Chondrocyte (in vitro differentiated cells): ENCODE measurements at places on chromosomes 7 and 10.

DNA sequence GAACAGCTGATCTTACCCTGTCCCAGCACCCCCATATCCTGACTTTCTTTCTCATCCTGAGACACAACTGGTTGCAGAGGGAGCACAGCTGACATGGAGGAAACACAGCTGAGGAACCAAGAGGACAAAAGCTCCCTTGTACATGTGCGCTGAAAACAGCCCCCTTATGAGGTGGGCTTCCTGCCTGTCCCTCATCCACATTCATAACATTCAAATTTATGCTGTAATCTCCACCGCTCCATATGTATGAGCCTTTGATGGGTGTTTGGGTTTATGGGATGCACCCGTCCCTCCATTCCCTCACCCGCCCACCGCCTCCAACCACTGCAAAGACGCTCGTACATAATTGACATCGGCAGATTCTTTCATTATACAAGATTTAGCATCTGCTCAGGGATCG lies 49.6 kb upstream of the BTRC start:
- no peak for DNase-seq

GRCh38 chr10:53899463-53900160 lies 901.4 kb downstream of the PCDH15 start:
- no peak for DNase-seq

DNA sequence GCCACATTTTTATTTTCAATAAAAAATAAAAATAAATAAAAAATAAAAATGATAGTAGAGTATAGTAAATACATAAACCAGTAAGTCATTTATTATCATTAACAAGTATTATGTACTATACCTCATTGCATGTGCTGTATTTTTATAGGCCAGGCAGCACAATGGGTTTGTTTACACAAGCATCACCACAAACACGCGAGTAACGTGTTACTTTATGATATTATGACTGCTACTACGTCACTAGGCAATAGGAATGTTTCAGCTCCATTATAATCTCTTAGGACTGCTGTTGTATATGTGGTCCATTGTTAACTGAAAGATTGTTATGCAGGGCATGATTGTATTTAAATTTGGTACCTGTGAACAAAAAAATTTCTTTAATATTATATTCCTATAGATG lies 20.8 kb upstream of the SDHAF3 start:
- no peak for DNase-seq

DNA sequence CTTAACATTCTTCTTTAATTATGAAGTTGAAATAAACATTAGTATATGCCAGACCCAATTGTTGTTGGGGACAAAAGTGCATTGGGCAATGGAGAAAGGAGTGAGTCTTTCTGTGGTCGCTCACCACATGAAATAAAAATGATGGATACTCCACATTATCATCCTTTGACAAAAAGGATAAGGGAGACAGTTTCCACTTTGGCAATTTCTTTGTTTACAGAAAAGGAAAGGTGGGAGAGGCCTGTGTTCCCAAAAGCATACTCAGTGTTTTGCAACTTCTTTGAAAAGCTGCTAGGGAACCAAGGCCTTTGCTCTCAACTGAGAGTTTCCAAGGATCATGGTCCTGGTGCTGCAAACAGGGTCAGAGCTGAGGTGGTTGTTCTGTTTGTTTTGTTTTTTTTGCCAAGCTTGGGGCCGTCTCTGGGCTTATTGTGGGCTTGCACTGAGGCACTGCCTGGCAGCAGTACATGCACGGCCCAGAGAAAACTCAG lies 341.9 kb downstream of the TNS3 start:
- DNase-seq: no peak

DNA sequence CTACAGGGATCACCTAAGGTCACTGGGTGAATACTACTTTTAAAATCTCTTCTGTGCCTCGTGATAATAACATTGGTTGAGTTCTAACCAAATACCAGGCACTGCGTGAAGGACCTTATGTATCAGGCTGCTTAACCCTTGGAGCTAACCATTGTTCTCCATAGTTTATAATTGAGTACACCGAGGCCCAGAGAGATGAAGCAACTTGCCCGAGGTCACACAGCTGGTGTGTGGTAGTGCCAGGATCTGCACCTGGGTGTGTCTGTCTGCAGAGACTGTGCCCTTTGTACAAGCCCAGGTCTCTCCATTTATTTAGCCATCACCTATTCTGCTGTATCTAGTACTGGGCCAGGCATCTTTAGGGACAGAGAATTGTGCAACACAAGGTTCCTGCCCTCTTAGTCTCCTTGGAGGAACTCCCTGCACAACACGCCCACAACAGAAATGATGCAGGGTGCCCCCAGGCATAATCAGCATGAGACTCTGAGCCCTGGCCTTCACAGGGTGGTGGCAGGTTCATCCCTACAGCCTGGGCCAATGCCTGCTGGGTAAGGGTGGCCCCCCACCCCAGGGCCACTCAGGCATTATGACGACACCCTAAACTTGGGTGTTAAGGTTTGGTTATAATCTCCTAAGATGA lies 31.5 kb downstream of the UNC5B start:
- peak; percentile 58 for DNase-seq

DNA sequence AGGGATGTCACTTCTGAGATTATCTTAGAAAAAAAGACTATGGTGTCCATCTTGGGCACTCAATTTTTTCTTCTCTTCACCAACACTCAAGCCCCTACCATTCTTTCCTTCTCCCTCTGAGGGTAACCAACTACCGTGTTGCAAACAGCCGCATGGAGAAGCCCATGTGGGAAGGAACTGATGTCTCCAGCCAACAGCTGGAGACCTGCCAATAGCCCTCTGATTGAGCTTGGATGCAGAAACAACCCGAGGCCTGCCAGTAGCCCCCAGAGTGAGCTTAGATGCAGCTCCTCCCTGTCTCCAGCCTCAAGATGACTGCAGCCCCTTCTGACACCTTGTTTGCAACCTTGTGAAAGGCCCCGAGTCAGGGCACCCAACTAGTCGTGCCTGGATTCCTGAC lies 36.4 kb upstream of the CHCHD3 start:
- no peak for DNase-seq

DNA sequence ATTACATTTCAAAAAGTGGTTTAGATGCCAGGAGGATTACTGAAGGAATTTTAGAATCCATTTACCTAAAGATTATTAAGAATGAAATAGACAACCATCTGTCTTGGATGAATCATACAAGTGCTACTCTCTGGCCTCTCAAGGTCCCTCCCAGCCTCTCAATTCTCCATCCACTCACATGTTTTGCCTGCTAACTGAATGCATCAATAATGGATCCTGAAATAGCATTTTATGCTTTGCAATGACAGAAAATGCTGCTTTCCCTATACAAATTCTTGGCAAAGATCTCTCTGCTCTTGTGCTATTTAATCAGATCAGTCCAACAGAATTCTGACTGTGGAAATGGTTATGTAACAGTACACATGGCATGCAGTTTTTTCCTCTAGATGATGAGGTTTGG lies 68.1 kb downstream of the HBP1 start:
- DNase-seq: no peak

DNA sequence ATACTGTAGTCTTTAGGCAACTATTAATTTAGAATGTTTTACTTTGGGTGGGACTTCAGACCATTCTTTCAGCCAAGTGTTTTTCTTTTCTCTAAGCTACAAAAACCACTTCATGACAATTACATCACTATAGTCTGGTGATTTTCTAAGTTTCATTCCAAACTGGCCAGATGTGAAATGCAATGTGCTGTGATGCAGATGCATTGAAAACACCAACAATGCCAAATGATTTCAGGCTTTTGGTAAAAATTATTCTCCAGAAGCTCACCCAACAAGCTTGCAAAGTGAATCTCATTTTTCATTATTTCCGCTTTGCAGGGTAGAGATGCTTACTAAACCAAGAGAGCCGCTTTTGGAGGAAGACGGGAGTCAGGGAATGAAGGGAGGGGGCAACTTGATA lies 118.4 kb upstream of the ANK3 start:
- no peak for DNase-seq

DNA sequence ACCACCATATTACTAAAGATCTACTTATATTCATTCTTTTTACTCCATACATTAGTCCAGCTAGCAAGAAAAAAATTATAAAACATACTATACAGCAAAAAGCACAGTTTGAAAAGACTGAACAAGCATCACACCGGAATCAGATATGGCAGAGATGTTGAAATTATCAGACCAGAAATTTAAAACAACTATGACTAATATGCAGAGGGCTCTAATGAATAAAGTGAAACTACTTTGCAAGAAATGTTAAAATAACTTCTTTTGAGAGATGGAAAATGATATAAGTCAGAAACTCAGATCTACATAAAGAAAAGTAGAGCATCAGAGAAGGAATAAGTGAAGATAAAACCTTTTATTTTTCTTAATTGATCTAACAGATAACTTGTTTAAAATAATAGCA lies 50.9 kb downstream of the SGCE start:
- DNase-seq: no peak

- no peak for DNase-seq
Observed at GRCh38 chr10:116056445-116057293, 216.3 kb downstream of the GFRA1 start.

DNA sequence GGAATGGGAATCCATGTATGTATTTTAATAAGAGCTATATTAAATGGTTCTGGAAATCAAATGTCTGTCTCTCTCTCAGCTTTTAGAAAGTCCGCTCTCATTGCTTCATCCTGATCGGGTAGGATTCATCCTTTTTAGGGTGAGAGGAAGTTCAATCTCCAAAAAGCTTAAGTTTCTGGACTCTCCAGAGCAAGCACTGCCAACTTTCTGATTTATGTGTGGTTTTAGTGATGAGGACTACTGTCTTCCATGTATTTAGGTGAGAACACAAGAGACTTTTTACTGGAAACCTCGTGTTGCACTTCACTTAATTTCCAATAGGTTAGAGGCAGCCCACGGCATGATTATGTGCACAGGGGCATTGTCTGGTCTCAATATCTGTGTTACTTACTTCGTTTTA lies 267.9 kb downstream of the SUGCT start:
- DNase-seq: no peak

GRCh38 chr10:8428654-8429053 lies 374.2 kb downstream of the GATA3 start:
- DNase-seq: no peak

- DNase-seq: peak; percentile 79
Observed at GRCh38 chr7:1946025-1946772, 276.1 kb downstream of the ELFN1 start.

DNA sequence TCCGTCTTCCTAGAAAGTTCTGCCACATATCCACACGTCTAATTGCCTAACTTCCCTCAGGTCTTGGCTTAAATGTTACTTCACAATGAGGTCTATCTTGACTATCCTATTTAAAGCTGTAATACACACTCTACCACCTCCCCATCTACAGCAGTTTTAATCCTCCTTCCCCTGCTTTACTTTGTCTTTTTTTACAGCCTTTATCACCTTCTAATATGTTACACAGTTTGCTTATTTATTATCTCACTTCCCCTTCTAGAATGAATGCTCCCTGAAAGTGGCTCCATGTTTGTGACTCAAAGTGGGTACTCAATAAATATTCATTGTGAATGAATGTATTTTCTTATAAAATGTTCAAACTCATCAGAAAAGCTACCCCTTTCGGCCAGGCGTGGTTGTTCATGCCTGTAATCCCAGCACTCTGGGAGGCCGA lies 13.6 kb upstream of the MICU1 start:
- no peak for DNase-seq

DNA sequence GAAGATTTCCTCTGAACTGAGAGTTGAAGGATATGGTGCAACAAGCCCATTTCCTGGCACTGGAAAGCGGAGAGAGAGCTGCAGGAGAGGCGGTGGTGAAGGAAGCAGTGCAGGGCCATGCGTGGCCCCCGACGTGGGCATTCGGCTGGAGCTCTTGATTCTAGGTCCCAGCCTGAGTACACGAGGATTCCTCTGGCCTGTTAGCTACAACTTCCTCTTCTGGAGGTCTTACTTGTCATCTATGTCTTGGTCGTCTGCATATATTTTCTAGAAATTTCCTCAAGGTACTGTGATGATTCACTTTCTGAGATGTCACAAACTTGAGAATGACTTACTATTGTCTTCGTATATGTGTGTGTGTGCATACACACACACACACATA lies 59.2 kb upstream of the JAZF1 start:
- DNase-seq: no peak

GRCh38 chr7:49638166-49638565 lies 135.3 kb upstream of the VWC2 start:
- no peak for DNase-seq

GRCh38 chr10:59885430-59886134 lies 20.8 kb downstream of the CCDC6 start:
- no peak for DNase-seq

- DNase-seq: no peak
Observed at GRCh38 chr10:71700731-71701368, 18.7 kb downstream of the C10orf105 start.

DNA sequence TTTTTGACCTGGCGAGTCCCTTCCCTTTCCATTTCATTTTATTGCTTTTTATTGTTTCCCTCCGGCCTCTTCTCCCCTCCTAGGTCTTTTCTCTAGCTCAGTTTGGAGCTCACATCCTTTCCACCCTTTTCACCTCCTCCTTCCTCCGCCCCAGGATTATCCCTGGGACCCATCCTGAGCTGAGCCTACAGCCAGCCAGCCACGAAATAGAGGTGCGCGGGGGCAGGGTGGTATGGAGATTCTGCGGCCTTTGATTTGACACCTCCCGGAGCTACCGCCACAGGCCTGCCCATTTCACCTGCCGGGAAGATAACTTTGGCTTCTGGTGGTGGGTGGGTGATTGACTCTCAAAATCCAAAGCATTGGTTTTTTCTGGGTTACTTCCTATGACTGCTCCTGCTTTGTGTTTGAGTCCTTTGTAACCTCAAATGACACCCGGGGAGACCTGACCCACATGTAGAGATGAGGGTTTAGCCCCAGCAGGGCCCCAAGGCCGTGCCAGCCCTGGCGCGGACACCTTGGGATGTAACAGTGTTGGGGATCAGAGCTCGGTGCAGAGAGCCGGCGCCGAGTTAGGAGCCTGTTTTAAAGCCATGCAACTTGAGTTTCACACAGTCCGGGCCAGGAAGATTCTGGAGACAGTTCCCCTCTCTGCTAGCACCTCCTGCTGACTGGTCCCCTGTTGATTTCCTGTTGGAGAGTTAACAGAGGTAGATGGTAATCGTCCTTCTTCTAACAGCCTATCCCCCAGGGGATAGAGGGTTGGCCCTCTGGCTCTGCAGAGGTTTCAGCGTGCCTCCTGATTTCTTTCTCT lies 1.5 kb downstream of the DUSP5 start:
- no peak for DNase-seq

GRCh38 chr7:45689011-45689796 lies 115.0 kb downstream of the ADCY1 start:
- DNase-seq: no peak

DNA sequence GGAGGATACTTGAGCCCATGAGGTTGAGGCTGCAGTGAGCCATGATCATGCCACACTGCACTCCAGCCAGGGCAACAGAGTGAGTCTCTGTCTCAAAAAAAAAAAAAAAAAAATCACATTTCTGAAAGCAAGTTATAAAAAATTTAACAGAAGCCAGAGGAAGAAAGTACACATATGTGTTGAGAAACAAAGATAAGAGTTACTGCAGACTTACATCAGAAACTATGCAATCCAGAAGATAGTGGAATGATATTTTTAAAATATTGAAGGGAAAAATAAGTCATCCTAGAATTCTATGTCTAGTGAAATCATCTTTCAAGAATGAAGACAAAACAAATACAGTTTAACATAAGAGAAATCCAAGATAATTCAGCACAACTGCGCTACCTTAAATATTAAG lies 46.9 kb downstream of the ZNF518A start:
- DNase-seq: no peak
